ENCODE measurements at places on chromosomes 5 and 9. TPM values are rescaled to one million over a fixed set of nuclear protein-coding genes. Genes with fewer than 3 reads are reported as not detected.

Gene SLC6A7
- under 0.01 TPM for total RNA-seq

Gene ZBED3
- total RNA-seq = 4.7 TPM

Gene ADAMTSL2
- total RNA-seq = under 0.01 TPM

Gene F12
- not detected for total RNA-seq

Gene CA9
- total RNA-seq = not detected

Gene ISL1
- not detected for total RNA-seq

Gene SEMA5A
- 42.3 TPM for total RNA-seq

Gene PHF24
- not detected for total RNA-seq

Gene CARD9
- total RNA-seq = 5.1 TPM

Gene TAF11L3
- not detected for total RNA-seq

Gene IARS1
- 491 TPM for total RNA-seq

Gene GPR150
- total RNA-seq = 0.29 TPM

Gene CDC14B
- 44.2 TPM for total RNA-seq

Gene CKMT2
- total RNA-seq = 1.4 TPM

Data from osteoblast (primary cell).